ENCODE measurements at places on chromosomes 7 and 10. TPM values are rescaled to one million over a fixed set of nuclear protein-coding genes. Genes with fewer than 3 reads are reported as not detected.

- DNase-seq: no peak
Measured at GRCh38 chr7:103902917-103903316, 86.5 kb downstream of the RELN start.

GRCh38 chr7:8284606-8285005 lies 22.6 kb upstream of the ICA1 start:
- no peak for DNase-seq

DNA sequence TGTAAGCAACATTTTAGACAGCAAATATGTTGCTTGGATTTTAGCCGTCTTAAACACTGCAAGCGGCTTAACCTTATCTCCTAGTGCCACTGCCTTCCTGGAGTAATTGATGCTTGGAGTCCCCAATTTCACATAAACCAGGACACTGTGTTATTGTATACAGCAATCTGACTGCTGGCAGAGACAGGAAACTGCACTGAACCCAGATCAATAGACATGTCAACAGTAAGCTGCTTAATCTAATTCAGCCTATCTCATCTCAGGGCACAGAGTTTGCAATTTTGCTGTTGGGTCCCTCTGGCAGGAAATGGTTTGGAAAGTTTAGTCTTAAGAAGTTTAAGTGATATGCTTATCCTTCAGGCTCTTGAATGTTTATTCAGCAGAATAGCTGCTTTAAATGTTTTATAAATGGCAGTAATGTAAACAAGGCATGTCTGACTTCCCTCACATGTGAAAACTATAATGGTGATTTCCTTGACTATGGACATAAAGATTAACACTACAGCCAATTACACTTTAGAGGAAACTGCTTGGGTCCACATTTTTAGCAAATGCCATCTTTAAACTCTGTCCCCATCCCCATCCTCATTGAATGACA lies 598.6 kb downstream of the PARD3 start:
- no peak for DNase-seq

GRCh38 chr10:110802551-110803238 lies 69.0 kb upstream of the PDCD4 start:
- peak; percentile 45 for DNase-seq

GRCh38 chr7:135204876-135205275 lies 6.5 kb downstream of the WDR91 start:
- no peak for DNase-seq

- DNase-seq: no peak
Measured at GRCh38 chr7:81366546-81366945, 403.3 kb downstream of the HGF start.

DNA sequence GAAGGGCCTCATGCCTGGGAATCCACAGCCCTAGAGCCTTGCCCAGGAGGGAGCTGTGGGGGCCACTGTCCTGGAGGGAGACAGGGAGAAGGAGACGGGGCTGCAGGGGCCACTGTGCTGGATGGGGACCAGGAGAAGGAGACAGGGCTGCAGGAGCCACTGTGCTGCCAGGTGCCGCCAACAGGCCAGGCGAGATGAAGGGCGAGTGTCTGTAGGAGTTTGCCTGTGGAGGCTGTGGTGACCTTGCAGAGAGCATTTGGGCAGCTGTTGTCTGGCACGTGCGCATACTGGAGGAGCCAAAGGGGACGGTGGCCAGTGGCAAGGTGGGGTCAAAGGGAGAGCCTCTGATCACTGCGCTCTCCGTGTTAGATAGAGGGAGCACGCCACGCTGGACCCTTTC lies 79.2 kb downstream of the NKX6-2 start:
- DNase-seq: no peak

Gene WBP1L
- total RNA-seq: 151 TPM

Gene ERVW-1
- not detected for total RNA-seq

- no peak for DNase-seq
Measured at GRCh38 chr7:78279457-78279856, 480.9 kb downstream of the PHTF2 start.

Gene CCDC3
- total RNA-seq: 5.0 TPM

DNA sequence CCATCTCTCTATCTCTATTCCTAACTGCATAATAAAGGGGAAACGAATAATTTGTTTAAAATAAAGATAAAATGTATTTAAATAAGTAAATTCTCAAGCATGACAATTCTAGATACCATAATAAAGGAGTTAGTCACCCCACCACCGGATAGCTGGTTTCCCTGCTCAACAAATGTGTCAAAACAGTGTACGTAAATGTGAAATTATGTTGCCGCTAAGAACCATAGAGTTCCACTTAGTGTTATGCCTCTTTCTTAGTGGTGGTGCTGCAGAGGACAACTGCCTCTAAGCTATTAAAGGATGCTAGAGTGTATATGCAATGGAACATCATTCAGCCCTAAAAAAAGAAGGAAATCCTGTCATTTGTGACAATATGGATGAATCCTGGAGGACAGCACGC lies 42.4 kb downstream of the SMKR1 start:
- DNase-seq: no peak
